ENCODE measurements at places on chromosomes 5 and 9. TPM values are rescaled to one million over a fixed set of nuclear protein-coding genes. Genes with fewer than 3 reads are reported as not detected.

Gene FSD1L
- total RNA-seq: 6.8 TPM

Gene FAM78A
- total RNA-seq: 0.54 TPM

- H3K4me1 ChIP-seq: peaks cover 4% of the 10 kb centered on the region
- no peak overlapping the region for H3K27ac ChIP-seq
- H3K27me3 ChIP-seq: peaks cover 31% of the 10 kb centered on the region
- no peak overlapping the region for H3K4me3 ChIP-seq
Observed at GRCh38 chr5:63963080-63963735, 963 bp upstream of the HTR1A start.

GRCh38 chr9:30575691-30576090, 1808.8 kb upstream of the ACO1 start:
- no peak overlapping the region for H3K4me3 ChIP-seq
- H3K4me1 ChIP-seq: no peaks in the 10 kb centered on the region
- no peak overlapping the region for H3K27ac ChIP-seq
- peaks cover 9% of the 10 kb centered on the region for H3K27me3 ChIP-seq

- peak; percentile 19 for DNase-seq
- peaks cover 38% of the 10 kb centered on the region for H3K4me1 ChIP-seq
- H3K4me3 ChIP-seq: no peak overlapping the region
- peaks cover 42% of the 10 kb centered on the region for H3K36me3 ChIP-seq
- no peaks in the 10 kb centered on the region for H3K27me3 ChIP-seq
Observed at GRCh38 chr9:121318631-121319382, 50.8 kb downstream of the GSN start.

Gene C1QTNF2
- total RNA-seq: not detected

DNA sequence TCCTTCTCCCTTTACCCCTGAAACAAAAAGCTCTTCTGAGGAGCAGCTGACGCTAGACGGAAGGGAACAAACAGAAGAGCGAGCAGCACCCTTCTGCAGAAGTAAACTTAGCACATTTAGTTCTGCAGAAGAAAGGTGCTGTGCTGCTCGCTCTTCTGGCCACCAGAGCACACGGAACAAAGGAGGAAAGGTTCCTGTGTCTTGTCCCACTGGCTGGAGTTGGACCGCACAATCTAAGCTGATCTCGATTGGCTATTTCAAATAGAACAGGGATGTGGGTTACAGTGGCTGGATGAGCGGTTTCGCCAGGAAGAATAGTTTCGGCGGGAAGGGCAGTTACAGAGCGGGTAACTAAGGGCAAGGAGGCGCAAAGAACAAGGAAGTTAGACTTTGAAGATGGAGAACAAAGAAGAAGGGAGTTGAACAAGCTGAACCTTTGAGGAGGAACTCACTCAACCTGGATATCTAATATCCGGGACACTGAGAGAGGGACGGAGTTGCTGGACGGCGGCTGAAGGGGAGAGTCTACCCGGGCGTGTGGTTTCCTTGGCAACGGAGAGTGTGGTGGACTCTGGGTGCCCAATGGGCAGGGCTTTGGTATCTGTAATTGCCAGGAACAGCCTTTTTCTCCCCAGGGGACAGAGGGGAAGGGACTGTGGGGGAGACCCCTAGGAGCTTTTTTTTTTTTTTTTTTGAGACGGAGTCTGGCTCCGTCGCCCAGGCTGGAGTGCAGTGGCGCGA, 7.1 kb downstream of the GTF3C5 start:
- no peak overlapping the region for H3K4me3 ChIP-seq
- H3K27me3 ChIP-seq: no peaks in the 10 kb centered on the region
- no peak for DNase-seq
- H3K27ac ChIP-seq: peak overlapping the region; percentile 25
- peaks cover 14% of the 10 kb centered on the region for H3K4me1 ChIP-seq
- peaks cover 15% of the 10 kb centered on the region for H3K36me3 ChIP-seq

Gene PDE6A
- total RNA-seq: 0.22 TPM

DNA sequence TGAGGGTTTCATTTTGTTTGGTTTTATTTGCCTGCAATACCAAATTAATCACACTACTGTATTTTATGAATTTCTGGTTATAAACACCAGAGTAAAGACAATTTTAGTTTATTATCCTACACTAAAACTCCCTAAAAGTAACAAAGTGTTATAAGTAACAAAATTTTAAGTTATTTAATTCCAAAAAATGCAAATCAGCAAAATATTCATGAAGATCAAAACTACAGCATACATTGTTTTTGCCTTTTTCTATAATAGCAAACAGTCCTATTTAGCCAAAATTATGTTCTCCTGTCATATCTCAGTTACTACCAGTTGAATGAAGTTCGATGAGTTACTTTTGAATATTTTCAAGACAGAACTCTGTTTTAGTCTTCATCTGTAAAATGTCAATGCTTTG, 132.7 kb upstream of the CYLC2 start:
- H3K4me3 ChIP-seq: no peak overlapping the region
- DNase-seq: no peak
- H3K4me1 ChIP-seq: peaks cover 3% of the 10 kb centered on the region
- H3K27me3 ChIP-seq: peaks cover 59% of the 10 kb centered on the region

Gene PGM5
- total RNA-seq: not detected

Gene CACFD1
- 3.4 TPM for total RNA-seq

- peaks cover 6% of the 10 kb centered on the region for H3K4me1 ChIP-seq
- no peaks in the 10 kb centered on the region for H3K27me3 ChIP-seq
- H3K4me3 ChIP-seq: no peak overlapping the region
- no peak overlapping the region for H3K27ac ChIP-seq
- peak; percentile 88 for DNase-seq
Observed at GRCh38 chr9:81861644-81862043, 66.6 kb upstream of the SPATA31D4 start.

DNA sequence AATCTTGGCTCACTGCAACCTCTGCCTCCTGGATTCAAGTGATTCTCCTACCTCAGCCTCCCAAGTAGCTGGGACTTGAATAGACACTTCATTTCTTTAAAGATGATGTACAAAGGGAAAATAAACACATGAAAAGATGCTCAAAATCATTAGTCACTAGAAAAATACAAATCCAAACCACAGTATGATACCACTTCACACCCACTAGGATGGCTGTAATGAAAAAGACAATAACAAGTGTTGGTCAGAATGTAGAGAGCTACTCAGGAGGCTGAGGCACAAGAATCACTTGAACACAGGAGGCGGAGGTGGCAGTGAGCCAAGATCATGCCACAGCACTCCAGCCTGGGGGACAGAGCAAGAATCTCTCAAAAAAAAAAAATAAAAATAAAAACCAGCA, 13.0 kb downstream of the F2RL2 start:
- no peak overlapping the region for H3K27ac ChIP-seq
- no peaks in the 10 kb centered on the region for H3K36me3 ChIP-seq
- H3K4me3 ChIP-seq: no peak overlapping the region
- H3K27me3 ChIP-seq: no peaks in the 10 kb centered on the region
- DNase-seq: no peak
- no peaks in the 10 kb centered on the region for H3K4me1 ChIP-seq

GRCh38 chr5:126975796-126976195, 54.6 kb downstream of the MARCHF3 start:
- no peaks in the 10 kb centered on the region for H3K27me3 ChIP-seq
- no peak overlapping the region for H3K4me3 ChIP-seq
- H3K4me1 ChIP-seq: peaks cover 17% of the 10 kb centered on the region
- no peaks in the 10 kb centered on the region for H3K36me3 ChIP-seq
- DNase-seq: no peak

DNA sequence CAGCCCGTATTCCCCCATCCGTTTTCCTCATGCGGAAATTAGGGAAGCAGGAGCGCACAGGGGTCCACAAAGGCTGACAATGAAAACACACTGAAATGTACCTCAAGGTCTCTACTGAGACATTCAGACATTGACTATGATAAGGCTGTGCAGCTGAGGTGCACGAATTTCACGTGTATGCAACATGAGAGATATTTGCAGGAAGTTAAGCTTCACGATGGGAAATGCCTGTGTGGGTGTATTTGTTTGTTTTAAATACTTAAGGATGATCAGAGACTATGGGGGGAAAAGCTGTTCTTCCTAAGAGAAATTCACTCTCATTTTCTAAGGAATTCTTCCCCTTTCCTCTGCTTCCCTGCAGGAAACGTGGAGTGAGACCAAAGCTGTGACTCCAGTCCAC, 2.6 kb upstream of the SPATA31E1 start:
- no peak for DNase-seq
- H3K4me3 ChIP-seq: no peak overlapping the region
- no peaks in the 10 kb centered on the region for H3K36me3 ChIP-seq
- H3K27ac ChIP-seq: no peak overlapping the region

GRCh38 chr5:1462358-1462757, 17.1 kb upstream of the SLC6A3 start:
- peaks cover 49% of the 10 kb centered on the region for H3K36me3 ChIP-seq
- DNase-seq: no peak
- no peak overlapping the region for H3K4me3 ChIP-seq
- no peaks in the 10 kb centered on the region for H3K27me3 ChIP-seq
- H3K27ac ChIP-seq: no peak overlapping the region

Gene GFI1B
- total RNA-seq: not detected

- no peak for DNase-seq
- H3K27ac ChIP-seq: no peak overlapping the region
- H3K36me3 ChIP-seq: no peaks in the 10 kb centered on the region
- H3K4me1 ChIP-seq: no peaks in the 10 kb centered on the region
Observed at GRCh38 chr5:57549566-57549965, 67.0 kb upstream of the ACTBL2 start.

DNA sequence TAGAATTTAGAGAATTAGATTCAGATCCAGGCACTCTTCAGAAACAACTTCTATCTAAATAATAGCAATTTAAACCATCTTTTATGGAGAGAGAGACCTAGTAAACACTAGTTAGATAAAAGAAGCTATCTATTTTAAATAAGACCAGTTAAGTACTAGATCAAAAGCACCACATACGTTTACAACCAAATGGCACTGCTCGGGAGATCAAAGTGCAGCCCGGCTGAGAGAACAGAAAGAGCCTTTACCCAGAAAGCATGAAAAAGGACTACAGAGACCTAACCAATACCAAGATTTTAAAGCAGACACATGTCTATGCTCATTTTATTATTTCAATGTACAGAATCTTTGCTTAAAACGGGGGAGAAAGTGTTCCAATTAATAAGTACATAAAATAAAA, 30.8 kb downstream of the LIX1 start:
- no peak for DNase-seq
- H3K27me3 ChIP-seq: no peaks in the 10 kb centered on the region
- no peak overlapping the region for H3K4me3 ChIP-seq
- H3K4me1 ChIP-seq: no peaks in the 10 kb centered on the region
- H3K27ac ChIP-seq: no peak overlapping the region

DNA sequence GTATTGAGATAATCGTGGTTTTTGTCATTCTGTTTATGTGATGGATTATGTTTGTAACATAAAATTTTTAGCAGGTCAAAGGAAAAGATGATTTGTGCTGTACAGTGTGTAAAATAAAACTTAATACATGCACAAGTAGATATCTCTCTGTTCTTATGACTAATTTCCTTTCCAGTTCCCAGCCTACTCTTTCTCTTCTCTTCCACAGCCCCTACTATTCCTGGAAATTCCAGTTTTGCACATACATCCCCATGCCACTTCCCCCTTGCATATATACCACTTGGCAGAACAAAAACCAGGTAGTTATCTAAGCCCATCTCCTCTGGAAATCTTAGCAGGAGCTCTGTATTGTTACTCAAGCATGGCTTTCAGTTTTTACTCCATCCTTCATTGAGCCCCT, 20.2 kb downstream of the TEK start:
- H3K36me3 ChIP-seq: no peaks in the 10 kb centered on the region
- no peak overlapping the region for H3K4me3 ChIP-seq
- no peaks in the 10 kb centered on the region for H3K27me3 ChIP-seq
- no peak for DNase-seq
- no peak overlapping the region for H3K27ac ChIP-seq

GRCh38 chr5:122374110-122374509, 62.1 kb downstream of the SNCAIP start:
- no peak overlapping the region for H3K4me3 ChIP-seq
- no peaks in the 10 kb centered on the region for H3K27me3 ChIP-seq
- H3K4me1 ChIP-seq: peaks cover 15% of the 10 kb centered on the region
- H3K36me3 ChIP-seq: no peaks in the 10 kb centered on the region
- DNase-seq: no peak
- no peak overlapping the region for H3K27ac ChIP-seq

- H3K27ac ChIP-seq: no peak overlapping the region
- peaks cover 5% of the 10 kb centered on the region for H3K4me1 ChIP-seq
- no peaks in the 10 kb centered on the region for H3K36me3 ChIP-seq
- peak; percentile 34 for DNase-seq
Observed at GRCh38 chr5:102792705-102793104, 37.6 kb downstream of the PAM start.

DNA sequence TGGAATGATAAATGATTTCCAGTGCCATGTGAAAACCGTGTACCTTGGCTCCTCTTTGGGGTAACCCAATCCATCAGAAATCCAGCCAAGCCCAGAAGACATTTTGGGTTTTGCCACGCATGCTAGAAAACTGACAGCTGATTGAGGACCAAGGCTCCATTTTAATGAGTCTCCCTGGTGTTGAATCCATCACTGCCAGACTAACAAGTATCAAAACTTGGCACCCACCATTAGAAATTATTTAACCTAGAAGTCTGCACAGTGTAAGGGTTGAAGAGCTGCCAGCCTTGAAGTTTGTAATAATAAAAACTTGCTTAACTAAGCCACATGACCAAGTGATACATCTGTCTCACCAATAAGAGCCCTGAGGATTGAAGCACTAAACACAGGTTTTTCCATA, 369.9 kb downstream of the DNAH5 start:
- no peak overlapping the region for H3K27ac ChIP-seq
- no peaks in the 10 kb centered on the region for H3K27me3 ChIP-seq
- DNase-seq: no peak
- no peak overlapping the region for H3K4me3 ChIP-seq

DNA sequence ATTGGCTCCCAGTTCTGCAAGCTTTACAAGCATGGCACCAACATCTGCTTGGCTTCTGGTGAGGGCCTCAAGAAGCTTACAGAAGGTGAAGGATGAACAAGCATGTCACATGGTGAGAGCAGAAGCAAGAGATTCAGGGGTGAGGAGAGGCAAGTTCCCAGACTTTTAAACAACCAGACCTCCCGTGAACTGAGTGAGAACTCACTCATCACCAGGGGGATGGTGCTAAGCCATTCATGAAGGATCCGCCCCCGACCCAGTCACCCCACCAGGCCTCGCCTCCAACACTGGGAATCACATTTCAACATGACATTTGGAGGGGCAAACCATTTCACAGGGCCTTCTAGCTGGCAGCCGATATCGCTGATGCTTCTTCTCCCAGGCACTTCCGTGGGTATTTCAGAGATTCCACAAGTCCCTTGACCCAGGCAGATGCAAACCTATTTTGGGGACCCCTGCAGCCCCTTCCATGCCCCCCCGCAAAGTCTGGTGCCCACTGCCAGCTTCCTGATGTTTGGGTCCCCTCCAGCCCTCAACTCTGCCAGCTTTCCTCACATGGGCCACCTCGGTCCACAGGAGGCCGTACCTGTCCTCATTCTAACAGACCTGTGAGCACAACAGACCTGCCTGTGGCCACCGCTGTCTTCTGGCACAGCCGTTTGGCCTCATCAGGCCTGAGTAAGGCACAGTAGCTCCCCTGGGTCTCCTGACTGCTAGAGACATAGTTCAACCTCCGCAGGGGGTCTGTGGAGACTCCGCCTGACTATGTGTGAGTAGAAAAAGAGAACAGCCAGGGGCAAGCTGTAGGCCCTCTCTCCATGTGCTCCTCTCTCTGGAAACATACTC, 60.7 kb upstream of the ANGPTL2 start:
- peaks cover 17% of the 10 kb centered on the region for H3K27me3 ChIP-seq
- no peak for DNase-seq
- H3K4me3 ChIP-seq: no peak overlapping the region
- peaks cover 5% of the 10 kb centered on the region for H3K36me3 ChIP-seq
- H3K4me1 ChIP-seq: peaks cover 11% of the 10 kb centered on the region
- no peak overlapping the region for H3K27ac ChIP-seq

All from MCF 10A (cell line).